HS-27A (cell line): ENCODE measurements at places on chromosomes 3 and 15.

DNA sequence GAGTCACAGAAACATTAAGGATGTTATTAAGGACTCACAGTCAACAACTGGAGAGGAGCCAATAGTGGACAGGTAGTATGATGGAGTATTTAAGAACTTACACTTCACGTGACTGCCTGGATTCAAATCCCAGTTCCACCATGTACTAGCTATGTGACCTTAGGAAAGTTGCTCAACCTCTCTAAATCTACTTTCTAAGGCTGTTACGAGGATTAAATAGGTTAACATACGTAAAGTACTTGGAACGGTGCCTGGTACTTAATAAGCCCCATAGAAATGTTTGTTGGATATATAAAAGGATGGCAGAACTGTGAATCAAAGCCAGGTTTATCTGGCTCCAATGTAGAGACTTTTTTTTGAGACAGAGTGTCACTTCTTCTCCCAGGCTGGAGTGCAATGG is 24.4 kb downstream of the THRB start:
- no peak for DNase-seq

GRCh38 chr3:146928421-146929059 is 323.4 kb upstream of the PLSCR5 start:
- no peak for DNase-seq

DNA sequence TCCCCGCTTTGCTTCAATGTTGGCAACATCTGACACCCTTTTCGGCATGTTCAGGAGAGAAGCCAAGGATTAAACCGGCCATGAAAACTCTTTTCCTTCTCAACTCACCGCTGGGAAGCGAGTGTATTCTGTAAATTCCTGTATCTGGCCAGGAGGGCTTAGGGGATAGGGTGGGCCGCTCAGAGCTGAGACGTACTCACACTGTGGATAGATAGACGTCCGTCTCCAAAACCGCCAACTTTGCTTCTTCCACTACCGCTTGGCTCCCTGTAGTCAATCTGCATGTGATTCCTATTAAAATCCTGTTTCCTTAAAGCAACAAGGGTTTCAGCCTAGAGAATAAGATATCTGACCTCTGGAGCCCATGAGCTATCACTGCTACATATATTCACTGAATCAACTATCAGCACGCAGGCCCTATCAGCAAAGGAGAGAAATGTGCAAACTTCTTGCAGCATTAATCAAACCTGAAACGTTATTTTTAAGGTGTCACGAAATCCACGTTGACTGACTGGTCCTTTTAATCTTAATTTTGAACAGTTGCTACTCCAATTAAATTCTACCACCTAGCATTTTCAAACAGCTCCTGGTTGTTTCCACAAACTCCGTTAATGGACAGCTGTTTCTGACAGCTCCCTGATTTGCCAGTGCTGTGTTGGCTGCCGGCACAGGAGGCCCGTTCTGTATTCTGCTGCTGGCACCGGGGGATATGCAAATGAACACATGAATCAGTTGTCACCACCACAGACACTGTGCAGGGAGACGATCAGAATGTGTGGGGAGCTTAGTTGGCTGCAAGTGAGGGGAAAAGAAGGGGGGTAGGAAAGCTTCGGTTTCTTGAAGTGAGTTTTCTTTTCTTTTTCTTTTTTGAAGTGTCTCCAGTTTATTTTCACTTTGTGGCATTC is 438.9 kb upstream of the ARRDC4 start:
- DNase-seq: no peak

DNA sequence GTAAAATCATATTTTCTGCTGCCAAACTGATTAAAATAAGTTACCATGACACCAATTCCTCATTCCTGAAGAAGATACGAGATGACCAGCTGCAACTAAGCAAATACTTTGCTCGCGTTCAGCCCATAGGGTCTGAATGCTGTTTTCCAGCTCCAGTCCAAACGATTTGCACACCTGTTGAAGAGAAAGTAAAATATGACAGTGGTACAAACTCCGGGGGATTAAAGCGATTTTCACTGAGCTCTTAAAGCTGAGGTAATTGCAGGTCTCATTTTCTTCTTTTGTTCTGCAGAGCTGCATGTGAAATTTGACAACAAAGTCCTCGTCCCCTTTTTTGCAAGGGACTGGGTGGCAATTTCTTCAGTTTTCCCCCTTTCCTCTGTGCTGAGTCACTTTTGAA is 118.4 kb downstream of the NR2F2 start:
- DNase-seq: no peak

GRCh38 chr3:122918576-122919290 is 108.8 kb downstream of the SEMA5B start:
- DNase-seq: no peak

- DNase-seq: no peak
These were observed 364.0 kb upstream of the IL12A start for GRCh38 chr3:159624616-159625015.

DNA sequence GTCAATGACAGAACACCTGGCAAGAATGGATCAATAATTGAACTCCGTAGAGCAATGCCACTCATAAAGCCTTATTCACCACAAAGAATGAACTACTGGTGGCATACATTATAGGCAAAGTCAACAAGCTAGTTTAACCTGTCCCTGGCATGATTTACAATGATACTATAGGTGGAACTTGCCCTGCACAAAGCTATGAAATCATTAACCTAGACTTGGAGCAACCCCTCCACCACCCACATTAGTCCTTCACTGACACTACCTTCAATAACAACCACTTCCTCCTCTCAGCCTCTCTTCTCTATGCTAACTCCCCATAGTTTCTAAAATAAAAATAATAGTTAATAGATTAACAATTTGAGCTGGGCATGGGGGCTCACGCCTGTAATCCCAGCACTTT is 54.4 kb downstream of the ACAP2 start:
- DNase-seq: no peak

DNA sequence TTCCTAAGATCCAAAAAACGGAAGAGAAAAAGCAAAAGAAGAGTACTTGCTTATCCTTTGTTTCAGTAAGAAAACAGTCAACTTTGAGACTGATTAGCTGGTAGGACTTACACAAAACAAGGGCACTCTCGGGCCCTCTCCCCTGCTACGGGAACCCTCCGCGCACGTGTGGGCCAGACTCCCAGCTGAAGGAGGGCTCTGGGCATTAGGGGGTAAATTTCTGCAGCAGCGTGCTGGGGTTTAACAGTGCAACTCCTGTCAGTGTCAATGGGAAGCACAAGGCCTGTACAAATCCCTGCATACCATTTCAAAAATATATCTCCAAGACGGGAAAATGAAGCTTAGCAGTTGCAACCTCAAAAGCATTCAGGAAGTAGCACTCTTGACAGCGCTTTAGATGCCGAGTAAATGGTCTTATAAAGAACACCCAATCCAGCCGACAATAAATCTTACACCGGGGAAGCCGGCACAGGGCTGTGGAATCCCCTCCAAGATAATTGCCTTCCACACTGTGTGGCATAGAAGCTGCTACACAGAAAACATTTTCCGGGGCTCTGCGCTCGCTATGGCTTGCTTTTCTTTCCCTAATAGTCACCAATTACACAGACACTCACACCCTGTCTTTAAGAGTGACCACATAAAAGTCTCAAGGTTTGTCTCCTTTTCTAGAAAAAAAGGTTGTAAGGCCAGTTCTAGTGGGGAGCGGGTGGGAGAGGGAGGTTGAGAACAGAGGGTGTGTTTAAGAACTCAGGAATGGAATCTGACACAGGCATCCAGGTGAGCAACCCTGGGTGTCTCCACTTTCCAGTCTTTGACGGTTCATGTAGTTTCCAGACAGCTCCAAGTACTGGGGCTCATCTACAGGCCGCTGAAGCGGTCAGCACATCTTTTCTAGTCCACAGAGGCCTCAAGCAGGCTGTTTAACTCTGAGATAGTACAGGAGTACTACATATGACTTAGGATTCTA is 512.7 kb downstream of the FOXP1 start:
- no peak for DNase-seq

DNA sequence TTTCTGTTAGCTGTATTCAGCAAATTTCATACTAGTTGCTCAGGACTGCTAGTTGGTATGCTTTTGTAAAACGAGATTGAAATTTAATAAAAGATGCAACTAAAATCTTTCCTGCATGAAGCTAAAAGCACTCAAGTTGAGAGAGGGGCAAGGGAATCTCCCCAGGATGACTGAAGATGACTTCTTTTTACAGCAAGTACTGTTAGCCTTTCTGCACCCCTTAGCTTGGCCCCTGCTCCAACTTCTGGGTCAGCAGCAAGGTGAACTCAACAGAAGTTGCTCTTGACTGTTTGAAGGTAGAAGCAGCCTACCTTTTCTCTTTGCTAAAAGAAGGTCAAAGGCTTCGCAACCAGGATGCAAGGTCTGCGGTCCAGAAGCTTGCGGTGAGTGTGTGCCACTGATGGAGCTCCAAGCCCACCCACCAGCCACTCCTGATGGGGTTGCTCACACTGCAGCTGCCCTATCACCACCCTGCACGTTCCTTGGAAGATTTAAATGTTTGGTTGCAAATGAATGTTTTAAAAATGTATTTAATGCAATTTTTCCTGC is 32.5 kb downstream of the NME9 start:
- DNase-seq: no peak

- DNase-seq: no peak
These were observed 118.5 kb downstream of the MYLK start for GRCh38 chr3:123765475-123766128.

DNA sequence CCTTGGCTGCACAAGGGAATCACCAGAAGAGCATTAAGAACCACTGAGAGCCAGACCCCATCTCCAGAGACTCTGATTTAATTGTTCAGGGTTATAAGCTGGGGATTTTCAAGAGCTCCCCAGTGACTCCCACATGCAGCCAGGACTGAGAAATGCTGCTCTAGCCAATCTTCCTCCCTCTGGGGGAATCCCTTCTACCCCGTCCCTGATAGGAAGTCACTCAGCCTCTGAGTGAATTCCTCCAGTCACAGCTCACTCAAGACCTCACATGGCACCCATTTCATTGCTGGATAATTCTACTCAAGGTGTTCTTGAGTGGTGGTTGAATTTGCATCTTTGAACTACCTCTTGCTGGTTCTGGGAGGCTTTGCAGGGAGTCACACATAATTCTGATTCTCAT is 10.7 kb downstream of the CCR3 start:
- DNase-seq: no peak

DNA sequence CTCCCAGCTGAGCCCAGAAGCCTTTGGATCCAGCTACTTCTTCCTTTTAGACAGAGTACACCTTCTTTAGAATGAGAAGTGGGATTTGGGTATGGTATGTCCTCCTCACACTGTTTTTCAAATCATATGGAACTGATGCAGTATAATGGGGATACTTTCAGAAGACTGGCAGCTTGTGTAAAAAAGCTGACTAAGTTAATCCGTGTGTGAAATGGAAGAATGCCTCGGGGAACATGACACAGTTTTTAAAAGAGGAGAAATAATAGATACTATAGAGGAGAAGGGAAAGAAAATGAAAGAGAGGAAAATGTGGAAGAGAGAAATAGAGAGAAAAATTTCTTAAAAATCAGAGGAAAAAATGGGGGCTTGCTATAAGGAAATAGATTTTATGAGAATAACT is 47.7 kb downstream of the TUSC7 start:
- no peak for DNase-seq

DNA sequence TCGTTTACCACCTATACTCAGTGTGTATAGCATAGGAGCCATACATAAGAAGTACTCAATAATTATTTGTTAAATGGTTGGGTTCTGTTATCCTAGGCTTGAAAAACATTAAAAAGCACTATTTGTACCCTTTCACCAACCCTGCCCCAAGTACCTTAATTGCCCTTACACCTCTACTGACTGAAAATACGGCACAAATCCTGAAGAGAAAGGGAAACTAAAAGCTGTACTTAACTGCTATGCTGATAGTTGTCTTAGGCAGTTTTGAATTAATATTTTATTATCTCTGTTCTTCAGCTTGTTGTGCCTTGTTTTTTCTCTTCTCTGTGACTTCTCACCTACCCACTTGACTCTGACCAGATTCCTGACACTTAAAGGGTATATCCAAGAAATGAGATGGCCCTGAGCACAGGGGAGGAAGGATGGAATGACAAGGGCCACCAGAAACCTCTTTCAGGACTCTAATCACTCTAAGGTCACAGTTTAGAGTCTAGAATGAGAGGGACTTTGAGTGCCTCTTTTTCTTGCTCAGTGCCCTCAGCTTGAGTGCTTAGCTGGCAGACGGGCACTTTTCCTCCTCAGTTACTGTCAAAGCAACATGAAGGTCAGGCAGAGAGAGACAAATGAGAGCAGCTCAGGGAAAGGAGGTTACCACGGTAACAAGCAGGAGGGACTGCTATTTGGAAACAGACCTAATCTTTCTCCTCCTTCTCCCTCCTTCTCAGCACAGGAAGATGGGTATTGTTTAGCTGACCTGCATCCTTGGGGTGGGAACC is 136.5 kb downstream of the ZNF609 start:
- DNase-seq: no peak

- DNase-seq: no peak
These were observed 34.8 kb upstream of the PFN2 start for GRCh38 chr3:150005243-150006112.

DNA sequence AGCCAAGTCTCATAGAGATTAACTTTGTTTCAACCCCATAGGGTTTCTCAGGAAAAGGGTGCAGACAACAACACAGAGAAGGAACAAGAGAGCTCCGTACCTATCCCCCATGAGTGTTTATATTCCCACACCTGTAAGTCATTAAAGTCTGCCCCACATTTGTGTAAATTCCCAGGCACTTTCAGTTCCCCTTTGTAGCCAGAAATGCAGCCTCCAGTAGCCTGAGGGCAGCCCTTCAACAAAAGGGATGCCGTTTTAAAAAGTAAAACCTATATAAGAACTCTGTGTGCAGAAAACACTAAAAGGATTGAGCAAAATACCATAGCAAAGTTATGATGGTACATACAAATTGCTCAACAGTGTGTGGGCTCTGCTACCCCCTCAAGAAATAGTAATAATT is 59.7 kb upstream of the TMEM108 start:
- DNase-seq: no peak

DNA sequence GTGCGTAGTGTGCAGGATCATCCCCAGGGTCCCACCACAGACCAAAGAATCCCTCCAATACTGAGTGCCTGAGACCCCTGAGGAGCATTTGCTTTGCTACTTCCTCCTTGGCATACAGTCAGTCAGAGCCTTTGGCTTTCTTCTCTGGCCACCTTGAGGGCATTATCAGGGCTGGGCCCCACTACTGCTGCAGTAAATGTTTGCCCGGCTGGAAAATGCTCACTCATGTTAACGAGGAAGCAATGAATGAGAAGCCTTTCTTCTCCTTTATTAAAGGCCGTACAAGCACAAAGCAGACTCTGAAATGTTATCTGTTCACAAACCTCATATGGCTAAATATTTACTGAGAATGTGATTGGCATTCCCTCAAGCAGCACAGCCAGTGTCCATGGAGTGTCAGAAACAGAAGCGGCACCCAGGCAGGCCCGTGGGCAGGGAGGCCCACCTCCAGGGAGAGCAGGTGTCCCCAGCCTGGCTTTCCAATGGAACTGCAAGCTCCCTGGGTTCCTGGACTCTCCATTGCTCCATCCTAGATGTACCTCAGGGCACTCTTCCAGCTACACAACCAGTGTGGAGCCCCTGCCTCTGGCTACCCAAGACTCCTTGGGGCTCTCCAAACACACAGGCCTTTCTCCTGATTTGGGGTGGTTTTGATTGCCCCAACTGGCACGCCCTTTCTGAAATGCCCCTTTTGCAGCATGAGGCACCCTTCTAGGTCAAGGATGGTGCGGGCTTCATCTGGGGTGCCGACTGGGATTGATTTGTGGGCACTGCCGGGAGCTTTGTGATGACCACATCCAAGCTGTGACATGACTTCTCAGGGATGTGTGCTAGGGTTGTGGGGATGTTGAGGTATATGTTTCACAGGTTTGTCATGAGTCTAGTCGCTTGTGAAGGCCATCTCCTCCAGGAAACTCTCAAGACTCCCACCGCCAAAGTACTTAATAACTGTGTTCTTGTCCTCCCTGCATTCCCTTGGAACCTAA is 195.6 kb downstream of the FAM43A start:
- DNase-seq: no peak

GRCh38 chr3:177979703-177980102 is 556.5 kb upstream of the KCNMB2 start:
- DNase-seq: no peak
